ENCODE measurements at places on chromosomes 3 and 15.
A peak's percentile ranks its signal among the peaks of the same experiment; 100 is the strongest.

DNA sequence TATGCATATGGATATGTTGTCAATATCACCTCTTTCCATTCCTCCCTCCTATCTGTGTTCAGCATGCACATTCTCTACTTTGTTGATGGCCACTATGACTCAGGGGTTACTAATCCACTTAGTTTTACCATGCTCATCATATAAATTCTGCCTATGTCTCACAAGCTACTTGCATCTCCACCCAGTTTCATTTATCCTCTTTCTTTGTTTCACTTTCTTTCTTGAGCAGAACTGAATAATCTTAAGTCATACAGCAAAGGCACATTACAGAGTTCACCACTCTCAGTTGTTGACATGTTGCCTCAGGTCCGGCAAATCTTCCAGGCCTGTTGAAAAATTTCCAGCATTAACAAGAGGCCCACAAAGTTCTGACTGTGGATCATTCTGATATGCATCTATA is 71.5 kb downstream of the SSR3 start:
- DNase-seq, result peak; percentile 60

DNA sequence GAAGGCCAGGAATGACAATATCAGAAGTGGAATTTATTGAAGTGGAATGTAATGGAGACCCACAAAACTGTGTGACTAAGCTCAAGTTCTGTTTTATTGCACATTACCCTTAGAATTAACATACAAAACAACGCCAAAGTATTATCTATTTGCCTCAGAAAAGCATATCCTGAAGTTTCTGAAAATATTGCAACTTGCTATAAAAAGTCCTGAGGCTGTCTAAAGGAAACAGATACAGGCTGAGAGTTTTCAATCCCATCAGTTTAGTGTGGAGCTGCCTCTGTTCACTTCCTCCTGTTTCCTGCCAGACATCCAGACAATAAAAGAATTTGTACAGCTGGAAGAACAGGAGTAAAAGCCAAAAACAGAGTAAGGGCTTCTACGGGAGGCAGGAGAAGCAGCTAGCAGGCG is 108.8 kb downstream of the FBN1 start:
- no peak for DNase-seq

GRCh38 chr15:67361100-67361499 is 106.5 kb downstream of the IQCH start:
- no peak for DNase-seq

GRCh38 chr15:38042707-38043445 is 108.4 kb downstream of the TMCO5A start:
- DNase-seq, result no peak

GRCh38 chr3:52546111-52546901 is 9.9 kb downstream of the UQCC5 start:
- no peak for DNase-seq

GRCh38 chr3:12394569-12395271 is 89.6 kb upstream of the TSEN2 start:
- no peak for DNase-seq

- DNase-seq, result peak; percentile 32
Measured at GRCh38 chr15:69729167-69729748, 276.6 kb downstream of the RPLP1 start.

GRCh38 chr15:96333131-96334016 is 2.9 kb downstream of the NR2F2 start:
- no peak for DNase-seq

GRCh38 chr3:58164199-58164879 is 46.4 kb downstream of the DNASE1L3 start:
- no peak for DNase-seq

GRCh38 chr3:171704814-171705213 is 105.5 kb downstream of the PLD1 start:
- DNase-seq, result no peak

- no peak for DNase-seq
Measured at GRCh38 chr15:93948726-93949125, 282.6 kb upstream of the MCTP2 start.

- no peak for DNase-seq
Measured at GRCh38 chr3:109559389-109559788, 222.0 kb upstream of the DPPA4 start.

- DNase-seq, result no peak
Measured at GRCh38 chr3:45948311-45948781, 5.1 kb downstream of the CXCR6 start.

DNA sequence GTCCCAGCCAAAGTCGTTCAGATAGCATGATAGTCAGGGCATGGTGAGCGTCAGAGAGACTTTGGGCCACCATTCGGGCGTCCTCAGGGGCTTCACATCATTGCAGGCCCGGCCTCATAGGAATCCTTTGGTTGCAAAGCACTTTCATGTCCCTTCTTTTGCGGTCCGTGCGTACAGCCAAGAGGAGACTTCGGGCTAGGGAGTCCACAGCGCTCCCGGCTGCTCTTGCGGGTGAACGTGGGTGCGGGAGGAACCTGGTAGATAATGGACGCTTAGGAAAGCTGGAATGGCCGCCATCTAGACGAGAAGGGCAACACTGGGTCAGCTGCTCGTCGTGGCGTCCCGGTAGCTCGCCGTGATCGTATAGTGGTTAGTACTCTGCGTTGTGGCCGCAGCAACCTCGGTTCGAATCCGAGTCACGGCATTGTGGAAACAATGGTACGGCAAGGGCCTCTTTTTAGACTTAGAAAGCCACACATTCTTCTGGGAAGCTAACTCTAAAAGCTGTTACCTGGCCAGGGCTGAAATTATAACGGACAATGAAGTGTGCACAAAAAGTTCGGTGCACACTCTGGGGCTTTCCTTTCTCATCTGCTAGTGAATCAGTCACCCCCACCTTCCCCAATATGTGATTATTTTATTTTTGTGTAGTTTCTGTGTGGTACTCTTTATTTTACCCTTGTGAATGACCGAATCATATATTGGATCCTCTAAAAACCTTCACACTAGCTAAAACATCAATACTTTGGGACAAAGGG is 13.2 kb upstream of the SHF start:
- DNase-seq, result peak; percentile 34

GRCh38 chr15:49610157-49610918 is 10.3 kb downstream of the FAM227B start:
- DNase-seq, result no peak

DNA sequence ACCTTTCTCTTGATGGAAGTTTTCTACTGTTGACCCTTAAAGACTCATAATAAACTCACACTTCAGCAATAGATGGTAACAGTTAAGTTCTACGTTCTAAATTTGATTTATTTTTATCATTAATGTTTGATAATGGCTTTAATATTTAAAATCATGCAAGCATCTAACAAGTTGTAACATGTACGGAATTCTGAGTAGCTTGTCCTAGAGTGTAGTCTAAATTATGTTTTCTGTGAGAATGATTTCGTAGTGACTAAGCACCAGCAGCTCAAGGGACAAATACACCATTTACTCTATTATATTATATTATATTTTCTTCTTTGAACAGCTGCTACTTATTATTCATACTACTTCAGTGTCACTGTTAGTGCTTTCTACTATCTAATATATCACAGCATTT is 345.6 kb downstream of the NLGN1 start:
- no peak for DNase-seq

GRCh38 chr3:42709621-42710020 is 7.0 kb upstream of the HHATL start:
- peak; percentile 10 for DNase-seq

DNA sequence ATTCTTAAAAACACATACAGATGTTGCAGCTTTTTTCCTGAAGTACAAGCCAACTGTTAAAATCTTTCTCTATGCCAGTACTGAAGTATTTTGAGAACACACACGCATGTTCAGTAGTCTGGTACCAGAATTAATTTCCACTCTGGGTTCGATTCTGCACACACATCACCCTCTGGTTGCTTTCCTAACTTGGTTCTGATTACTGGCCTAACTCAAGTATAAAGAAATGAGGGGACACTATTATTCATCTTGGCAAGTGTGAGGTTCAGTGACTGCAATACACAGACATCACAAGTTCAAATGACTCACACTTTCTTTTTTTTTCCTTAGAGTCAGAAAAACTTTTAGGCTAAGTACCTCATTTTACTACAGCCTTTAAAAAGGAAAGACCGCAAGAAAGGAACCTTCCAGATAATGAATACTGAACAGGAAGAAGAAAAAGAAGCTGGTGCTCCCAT is 37.4 kb upstream of the LDHAL6B start:
- no peak for DNase-seq

DNA sequence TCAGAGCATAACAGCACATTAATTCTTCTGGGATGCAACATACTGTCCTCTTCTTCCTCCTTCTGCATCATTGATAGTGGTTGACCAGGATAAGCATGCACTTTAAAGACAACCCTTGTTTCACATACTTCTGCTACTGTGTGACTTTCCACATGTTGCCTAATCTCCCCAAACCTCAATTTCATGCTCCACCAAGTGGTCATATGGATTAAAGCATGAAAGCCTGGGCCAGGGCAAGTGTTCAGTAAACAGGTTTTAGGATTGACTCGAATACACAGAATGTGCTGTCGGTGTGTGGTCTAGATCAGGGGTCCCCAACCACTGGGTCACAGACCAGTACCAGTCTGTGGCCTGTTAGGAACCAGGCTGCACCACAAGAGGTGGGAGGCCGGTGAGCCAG is 22.5 kb upstream of the BFSP2 start:
- no peak for DNase-seq

DNA sequence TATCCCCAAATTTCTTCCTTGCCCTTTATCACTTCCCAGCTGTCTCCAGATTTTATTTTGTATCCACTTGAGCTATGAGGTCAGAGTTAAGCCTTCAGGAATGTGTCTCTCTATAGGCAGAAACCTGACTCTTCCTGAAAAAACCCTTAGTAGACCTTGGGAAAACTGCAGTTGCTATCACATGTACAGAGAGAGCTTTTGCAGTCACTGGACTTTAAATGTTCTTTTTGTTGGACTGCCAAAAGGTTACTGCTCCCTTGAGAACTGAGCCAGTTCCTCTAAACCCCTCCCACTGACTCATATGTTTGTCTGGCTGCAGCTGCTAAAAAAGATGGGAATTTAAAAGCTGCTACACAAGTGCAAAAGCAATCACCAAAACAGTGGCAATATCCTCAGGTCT is 169.1 kb upstream of the CCDC54 start:
- DNase-seq, result no peak

DNA sequence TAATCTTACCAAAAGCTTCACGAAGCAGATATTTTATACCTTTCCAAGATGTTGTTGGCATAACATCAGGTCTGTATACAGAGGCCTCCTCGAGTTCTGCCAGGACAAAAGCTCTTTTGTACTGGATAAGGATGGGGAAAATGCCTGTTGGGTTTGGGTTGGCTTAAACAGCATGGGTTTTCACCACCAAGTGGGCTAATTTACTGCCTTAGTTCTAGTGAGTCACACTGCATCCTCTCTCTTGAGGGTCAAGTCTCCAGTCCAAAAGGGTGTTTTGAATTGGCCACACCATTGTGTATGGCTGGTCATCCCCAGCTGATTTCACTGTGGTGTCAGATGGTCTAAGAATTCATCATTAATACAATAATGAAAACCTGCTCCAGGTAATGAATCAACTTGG is 26.1 kb upstream of the BHLHE40 start:
- no peak for DNase-seq

- no peak for DNase-seq
Measured at GRCh38 chr15:94478763-94479162, 247.4 kb downstream of the MCTP2 start.

DNA sequence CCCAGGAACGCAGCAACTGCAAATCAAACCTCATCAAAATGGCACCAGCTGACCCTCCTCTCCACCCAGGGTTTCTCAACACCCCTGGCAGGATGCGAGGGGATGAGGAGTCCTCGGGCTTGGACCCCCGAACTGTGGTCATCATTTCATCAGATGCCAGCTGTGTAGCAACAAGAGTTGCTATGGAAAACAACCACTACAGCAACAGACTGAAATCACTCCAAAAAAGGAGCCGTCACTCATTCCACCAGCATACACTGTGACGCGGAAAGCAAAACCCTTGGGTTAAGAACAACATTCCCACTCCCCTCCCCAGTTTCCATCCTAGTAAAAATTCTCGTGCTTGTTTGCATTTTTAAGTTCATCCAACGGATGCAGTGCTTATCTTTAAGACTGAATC is 40.1 kb downstream of the VGLL4 start:
- DNase-seq, result no peak

DNA sequence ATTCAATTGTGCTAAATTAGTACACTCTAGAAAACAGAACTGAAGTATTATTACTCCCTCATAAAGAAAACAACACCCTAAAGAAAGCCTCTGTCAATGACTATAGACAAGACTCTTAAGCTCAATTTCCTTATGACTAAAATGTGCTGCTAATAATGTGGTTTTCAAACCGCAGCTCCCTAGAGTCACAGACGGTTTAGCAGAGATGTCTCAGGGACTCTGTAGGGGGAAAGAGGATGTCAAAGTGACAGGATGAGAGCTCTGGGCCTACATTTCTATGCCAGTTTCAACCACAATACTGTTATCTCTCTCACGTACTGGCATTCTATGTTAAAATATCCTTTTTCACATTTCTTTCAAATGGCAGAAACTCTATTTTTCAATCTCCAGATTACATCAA is 37.6 kb upstream of the WDR49 start:
- DNase-seq, result peak; percentile 2

- DNase-seq, result no peak
Measured at GRCh38 chr3:76011121-76011520, 225.8 kb upstream of the ZNF717 start.

Measured in T-cell (primary cell).